ENCODE measurements at places on chromosomes 1 and 21.

DNA sequence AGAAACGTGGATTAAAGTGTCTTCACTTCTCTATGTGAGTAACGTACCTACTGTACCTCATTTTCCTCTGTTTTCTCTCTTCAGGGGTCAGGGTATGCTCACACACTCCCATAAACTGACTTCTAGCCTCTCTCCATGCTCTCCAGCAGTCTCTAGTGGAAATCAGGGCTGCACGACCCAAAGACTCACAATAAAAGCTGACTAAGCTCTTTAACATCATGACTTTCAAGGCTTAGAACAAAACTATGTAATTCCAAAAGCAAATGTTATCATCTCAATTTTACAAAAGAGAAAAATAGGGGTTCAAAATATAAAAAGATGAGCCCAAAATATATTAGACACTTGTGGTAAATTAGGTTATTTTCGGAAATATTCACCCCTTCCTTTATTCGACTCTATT, 62.5 kb upstream of the KRTAP11-1 start:
- no peak for DNase-seq

DNA sequence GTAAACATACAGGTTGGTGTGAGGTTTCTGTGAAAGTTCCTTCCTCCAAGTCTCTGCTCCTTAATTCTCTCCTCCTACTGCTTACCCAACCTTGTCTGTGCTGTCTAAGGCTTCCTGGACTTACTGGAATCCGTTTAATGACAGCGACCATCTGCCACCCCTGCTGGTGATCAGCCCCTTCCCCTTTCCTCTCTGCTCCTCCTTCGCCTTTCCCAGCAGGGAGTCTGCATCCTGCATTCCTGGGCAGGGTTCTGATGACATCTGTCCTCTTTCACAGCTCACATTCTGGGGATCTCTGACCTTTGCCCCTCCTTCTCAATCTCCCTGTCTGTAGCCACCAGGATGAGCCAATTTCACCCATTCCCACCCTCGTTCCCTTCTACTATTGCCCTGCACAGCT, 66.5 kb downstream of the KIRREL1 start:
- DNase-seq: no peak

DNA sequence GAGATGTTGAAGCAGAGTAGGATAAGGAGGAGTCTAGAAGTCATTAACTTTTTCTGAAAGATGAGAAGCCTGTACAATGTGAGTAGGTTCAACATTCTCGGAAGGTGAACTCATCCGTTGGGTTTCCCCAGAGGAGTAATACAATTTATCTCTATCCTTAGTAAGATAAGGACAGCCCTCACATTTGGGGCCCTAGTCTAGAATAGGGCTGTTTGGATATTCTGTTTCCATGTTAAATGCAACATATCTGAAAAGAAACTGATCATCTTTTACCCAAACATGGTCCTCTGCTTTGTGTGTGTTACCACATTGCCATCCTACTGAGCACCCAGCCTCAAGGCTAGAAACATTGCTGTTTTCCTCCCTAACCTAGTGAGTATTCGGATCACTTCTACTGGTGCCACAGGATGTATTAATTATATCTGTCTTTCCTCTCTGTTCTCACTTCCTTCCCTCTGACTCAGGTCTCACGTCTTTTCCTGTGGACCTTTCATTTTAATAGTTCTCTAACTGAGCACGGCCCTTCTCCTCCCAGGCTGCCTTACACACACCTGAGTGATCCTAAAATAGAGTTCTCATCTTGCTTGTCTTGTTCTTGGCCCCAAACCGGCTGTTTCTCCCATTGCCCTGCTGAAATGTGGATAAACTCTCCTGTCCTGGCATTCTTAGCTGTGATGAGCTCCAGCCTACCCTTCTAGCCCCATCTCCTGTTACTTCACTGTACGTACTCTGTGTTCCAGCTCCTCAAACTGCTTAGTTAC, 91.7 kb downstream of the CDC14A start:
- DNase-seq: no peak

- DNase-seq: no peak
Observed at GRCh38 chr1:244599937-244600350, 53.0 kb upstream of the DESI2 start.

GRCh38 chr1:109240158-109241152, 8.9 kb upstream of the CELSR2 start:
- DNase-seq: no peak

DNA sequence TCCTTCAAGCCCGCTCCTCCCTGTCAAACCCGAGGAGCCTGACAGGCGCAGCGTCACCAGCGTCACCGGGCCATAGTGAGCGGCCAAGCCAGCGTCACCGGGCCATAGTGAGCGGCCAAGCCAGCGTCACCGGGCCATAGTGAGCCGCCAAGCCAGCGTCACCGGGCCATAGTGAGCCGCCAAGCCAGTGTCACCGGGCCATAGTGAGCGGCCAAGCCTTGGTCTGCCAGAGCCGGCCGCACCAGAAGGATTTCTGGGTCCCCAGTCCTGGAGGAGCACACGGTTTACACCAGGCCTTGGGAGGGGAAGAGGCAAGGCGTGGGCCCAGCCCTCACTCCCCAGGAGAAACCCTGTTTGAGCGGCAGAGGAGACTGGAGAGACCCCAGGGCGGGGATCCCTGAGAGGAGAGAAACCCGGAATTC, 39.8 kb upstream of the COL18A1 start:
- DNase-seq: no peak

- no peak for DNase-seq
Observed at GRCh38 chr1:110498270-110498669, 20.7 kb downstream of the KCNA10 start.

GRCh38 chr1:241352401-241352800, 4.6 kb downstream of the RGS7 start:
- no peak for DNase-seq

DNA sequence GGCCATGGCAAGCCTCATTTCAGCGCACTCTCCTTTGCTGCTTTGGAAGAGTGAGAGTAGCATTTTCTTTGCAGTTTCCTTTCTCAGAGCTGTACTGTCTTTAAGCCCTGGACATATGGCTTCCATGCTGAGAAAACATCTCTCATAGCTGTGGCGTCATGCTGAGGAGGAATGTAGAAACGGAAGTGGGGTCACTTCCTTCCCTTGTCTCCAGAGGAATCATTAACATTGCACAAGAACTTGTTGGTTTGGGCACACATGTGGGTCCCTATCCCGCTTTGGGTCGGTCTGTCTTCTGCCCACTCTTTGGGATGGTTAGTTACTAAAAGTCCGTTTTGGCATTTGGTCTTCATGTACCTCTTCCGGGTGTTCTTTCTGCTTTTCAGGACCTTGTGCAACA, 5.6 kb downstream of the MFN2 start:
- DNase-seq: no peak

DNA sequence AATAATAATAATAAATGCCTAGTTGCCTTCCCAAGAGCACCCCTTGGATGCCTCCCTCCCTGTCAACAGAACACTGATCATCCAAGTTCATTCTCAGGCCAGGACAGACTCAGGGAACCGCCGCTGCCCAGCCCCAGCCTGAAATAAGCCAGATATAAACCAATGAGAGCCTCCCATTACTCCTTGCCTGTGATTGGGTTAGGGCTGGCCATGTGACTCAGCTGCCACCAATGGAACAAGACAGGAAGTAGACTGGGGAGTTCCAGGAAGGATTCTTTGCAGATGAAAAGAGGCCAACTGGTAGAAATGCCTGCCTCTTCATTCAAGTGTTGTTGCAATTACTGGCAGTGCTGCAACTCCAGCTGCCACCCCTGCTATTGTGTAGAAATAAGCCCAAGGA, 146.4 kb upstream of the TIAM1 start:
- no peak for DNase-seq

DNA sequence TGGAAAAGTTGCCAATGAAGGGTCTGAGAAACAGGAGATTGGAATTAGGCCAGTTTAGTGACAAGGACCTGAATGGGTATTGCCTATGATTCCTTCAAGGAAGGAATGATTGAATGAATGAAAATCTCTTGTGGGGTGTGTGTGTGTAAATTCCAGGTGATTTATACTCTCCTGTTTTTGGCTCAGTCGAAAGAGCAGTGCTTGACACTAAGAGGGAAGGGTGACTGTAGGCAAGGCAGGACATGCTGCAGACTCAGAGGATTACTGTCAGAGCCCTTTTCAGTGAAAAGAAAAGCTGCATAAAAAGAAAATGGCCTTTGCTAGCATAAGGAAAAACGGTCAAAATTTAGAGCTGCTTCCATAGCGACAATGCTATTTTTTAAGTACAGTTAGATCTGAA, 30.1 kb downstream of the C1orf21 start:
- no peak for DNase-seq

GRCh38 chr1:209657918-209658317, 5.7 kb upstream of the LAMB3 start:
- no peak for DNase-seq

DNA sequence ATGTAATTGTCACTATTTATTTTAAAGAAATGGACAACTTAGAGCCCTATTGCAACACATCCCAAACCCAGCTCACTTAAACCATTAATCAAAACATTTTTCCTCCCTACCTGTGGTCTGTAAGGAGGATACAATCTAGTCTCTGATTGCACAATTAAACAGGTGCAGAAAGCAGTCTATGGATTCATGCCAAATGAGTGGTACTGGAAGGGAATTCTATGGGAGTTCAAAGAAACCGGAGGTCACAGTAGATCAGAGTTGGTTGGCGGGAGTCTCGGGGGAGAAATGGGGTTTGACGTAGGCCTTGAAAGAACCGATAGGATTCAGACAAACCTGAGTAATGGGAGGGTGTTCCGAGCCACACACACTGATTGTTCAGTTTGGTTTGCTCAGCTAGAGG, 314.9 kb downstream of the KIF26B start:
- no peak for DNase-seq

DNA sequence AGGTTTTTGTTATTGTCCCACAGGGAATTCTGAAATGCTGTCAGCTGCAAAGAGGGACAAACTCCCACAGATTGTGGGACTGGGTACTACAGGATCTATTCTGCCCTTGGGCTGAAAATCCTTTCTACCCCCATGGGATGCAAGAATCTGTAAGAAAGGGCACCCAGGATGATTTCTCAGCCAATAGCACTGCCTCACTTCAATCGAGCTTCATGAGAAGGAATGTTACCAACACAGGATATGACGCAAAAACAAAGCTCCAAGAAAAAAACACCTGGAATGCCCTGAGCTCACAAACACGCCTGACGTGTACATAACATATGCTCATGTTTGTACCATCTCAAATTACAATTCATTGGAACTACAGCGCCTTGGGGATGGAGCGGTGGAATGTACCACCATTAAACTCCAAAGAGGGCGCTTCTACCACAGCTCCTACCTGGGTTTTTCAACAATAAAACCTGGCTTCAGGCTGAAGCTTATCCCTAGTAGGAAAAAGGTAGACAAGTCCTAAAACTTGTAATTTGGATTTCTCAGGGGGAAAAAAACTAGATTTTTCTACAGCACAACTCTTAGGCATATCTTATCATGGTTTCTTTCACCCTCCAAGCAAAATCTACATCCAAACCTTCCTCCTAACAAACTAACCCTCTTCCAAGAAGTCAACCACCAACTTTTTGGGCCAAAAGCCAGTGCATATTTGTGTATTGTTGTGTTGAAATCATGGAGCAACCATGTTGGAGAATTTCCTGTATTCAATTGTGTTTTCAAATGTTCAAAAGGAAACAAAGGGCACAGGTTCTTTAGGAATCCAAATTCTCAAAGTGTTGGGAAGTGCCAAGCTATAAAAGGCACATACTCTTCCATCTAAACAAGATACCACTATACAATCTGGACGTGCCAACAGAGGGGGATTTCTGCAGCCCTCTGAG, 78.9 kb downstream of the TGFBR3 start:
- no peak for DNase-seq

- no peak for DNase-seq
Observed at GRCh38 chr1:97853221-97853620, 67.6 kb downstream of the DPYD start.

DNA sequence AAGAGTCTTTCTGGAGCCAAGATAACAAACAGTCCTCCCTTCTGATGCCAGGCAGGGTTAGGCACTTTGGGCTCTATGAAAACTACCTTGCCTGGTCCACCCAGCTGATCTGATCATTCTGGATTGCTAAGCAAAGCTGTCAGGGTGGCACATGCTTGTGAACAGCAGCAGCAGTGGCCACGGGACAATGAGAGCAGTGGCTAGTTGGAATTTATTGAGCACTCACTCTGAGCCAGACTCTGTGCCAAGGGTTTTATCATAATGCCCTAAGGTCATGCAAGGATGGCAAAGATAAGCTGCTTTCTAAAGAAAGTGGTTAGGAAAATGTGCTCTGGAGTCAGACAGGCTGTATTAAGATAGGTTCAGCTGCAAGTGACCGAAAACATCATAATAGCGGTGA, 390.4 kb upstream of the VAMP3 start:
- no peak for DNase-seq

DNA sequence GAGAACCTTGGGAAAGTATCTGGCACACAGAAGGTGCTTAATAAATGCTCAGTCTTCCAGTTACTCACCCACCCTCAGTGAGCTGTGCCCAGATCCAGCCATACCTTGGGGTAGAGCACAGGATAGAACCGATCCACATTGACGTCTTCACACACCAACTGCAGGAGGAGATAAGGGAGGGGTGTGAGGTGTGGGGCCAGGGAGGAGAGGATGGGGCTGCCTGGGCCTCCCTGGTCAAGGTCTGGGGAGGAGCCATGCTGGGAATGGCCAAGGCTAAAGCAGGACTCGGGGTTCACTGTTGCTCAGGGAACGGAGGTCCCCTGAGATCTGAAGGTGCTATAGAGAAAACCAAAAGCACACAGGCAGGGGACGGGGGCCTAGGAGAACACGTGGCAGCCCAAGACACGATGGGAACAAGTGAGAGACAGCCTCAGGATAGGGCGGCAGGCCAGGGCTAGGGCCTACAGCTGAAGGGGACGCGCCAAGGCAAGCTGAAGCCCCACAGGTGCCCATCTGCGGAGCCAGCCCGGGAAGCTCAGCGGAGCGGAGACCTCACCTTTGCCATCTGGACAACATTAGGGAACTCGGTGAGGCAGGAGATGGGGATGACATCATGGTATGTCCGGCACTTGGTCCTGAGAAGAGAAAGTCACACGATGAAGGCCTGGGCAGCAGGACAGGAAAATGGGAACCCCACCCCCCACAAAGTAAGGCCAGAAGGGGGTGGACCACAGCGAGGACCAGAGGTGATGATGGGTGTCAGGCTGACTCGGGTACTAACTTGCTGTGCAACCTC, 55.9 kb downstream of the RAP1GAP start:
- DNase-seq: no peak

GRCh38 chr1:116365353-116365780, 7.7 kb upstream of the ATP1A1 start:
- no peak for DNase-seq

- no peak for DNase-seq
Observed at GRCh38 chr21:24280596-24280995, 1326.7 kb downstream of the MRPL39 start.

GRCh38 chr1:61570191-61570590, 154.8 kb downstream of the TM2D1 start:
- DNase-seq: no peak

- DNase-seq: no peak
Observed at GRCh38 chr1:14996133-14997050, 157.2 kb upstream of the TMEM51 start.

DNA sequence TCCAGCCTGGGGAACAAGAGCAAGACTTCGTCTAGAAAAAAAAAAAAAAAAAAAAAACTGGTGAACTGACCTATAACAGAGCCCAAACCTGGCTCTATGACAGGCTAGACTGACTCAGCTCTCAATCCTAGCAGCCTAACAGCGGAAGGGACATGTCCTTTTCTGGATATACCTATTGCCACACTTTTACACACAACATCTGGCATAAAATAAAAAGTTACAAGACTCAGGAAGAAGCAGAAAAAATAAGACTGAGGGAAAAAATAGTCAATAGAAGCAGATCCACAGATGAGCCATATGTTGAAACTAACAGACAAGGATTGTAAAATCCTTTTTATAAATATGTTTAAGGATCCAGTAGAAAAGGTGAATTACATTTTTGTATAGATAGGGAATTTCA, 57.5 kb upstream of the IPO9 start:
- no peak for DNase-seq

- no peak for DNase-seq
Observed at GRCh38 chr1:97412166-97412565, 508.7 kb downstream of the DPYD start.

Data from activated naive CD4-positive, alpha-beta T cell (primary cell).